ENCODE measurements at places on chromosomes 11 and 22.

DNA sequence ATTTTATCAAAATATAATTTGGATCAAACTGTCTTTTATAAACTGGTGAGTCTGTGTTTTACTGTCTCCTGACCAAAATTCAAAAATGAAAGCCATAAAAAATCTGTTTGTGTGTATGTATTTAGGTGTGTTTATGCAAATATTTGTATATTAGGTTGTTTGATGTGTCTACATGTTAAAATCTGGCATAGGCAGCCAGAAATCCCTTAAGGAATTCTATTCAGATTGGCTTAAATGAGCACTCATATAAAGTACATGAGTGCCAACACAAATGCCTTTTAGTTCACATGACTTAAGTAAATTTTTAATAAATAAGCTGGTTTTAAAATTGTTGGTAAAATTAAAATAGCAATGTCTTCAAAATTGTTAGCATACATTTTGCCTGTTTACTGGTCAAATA, 133.3 kb upstream of the GUCY1A2 start:
- no peak for DNase-seq

GRCh38 chr22:28171712-28172111, 252.7 kb upstream of the PITPNB start:
- no peak for DNase-seq

- DNase-seq: no peak
Measured at GRCh38 chr11:123291201-123291869, 96.3 kb upstream of the CLMP start.

DNA sequence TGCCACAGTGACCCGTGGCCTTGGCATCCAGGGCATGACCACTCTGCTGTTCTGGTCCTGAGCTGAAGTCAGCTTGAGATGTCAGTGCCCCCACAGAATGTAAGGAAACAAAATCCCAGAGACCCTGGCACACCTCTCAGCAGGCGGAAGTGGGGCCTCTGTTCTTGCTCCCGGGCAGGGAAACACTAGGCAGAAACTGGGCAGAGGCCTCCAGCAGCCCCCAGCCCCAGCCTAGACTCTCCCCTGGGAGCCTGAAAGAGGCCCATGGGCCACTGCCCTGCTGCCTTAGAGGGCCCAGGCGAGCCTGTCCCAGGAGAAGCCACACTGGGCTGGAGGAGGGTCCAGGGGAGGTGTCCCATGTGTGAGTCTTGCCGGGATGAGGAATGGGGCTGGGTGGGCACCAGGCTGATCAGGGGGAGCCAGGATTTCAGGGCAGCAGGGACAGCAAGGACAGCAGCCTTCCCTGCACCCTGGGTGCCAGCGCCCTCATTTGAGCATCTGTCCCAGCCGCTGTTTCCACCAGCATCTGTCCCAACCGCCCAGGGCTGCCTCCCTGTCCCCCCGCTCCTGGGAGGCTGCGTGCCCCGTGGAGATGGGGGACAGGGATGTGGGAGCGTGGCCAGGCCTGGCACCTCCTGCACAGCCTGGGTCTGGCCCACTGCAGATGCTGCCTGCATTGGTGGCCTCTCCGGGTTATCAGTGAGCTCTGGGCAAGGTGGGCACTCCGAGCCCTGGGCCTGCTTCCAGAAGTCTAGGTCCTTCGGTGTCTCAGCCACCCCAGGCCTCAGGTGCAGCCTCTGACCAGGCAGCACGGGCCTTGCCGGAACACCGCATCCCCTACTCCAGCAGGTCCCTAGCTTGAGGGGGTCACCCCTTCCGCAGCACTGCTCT, 1072.4 kb downstream of the BRD1 start:
- no peak for DNase-seq

GRCh38 chr22:42343531-42344081, 73.2 kb upstream of the TCF20 start:
- DNase-seq: no peak

- no peak for DNase-seq
Measured at GRCh38 chr22:36595940-36596339, 67.0 kb upstream of the EIF3D start.

- DNase-seq: no peak
Measured at GRCh38 chr11:46865340-46865739, 19.3 kb upstream of the CKAP5 start.

GRCh38 chr22:42611051-42611450, 3.6 kb downstream of the POLDIP3 start:
- DNase-seq: no peak

DNA sequence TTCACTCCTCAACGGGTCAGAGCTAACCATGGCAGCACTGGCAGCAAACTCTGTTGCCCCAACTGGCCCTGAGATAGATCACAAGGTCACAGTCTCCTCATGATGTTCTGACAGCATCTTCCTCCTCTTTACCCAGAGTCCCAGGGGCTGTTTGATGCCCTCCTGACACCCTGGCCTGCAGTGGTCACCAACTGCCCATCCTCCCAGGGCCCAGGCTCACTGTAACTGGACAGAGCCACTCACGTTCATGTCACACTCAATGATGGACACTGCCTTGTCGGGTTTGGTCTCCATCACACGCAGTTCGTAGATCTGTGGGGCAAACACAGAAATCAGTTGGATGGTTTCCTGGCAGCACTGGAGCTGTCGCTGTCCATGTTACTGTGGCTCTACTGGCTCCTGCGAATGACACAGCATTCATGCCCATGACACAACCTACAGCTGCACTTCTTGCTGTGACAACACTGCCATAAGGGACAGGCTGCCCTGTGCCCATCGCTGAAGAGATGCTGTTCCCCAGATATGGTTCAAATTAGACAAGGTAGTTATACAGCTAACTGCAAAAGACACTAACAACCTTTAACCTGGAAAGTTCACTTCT, 10.4 kb upstream of the C22orf39 start:
- DNase-seq: no peak

DNA sequence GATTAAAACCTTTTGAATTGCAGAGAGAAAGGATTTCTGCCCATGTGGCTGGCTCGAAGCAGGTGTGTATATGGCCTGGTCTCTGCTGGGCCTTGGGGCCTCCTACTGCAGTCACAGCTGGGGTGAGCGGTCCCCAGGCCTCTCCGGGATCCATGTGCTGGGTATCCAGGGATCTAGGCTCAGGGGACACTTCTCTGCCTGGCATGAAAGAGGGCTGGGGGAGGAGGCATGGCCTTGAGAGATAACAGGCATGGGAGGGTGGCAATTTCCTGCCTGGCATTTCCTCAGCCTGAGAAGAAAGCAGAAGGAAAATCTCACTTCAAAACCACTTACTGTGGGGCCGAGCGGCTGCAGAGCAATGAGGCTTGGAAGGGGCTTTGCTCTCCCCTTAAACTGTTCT, 20.3 kb upstream of the PARVG start:
- DNase-seq: no peak

- no peak for DNase-seq
Measured at GRCh38 chr22:22167791-22168189, 76.8 kb upstream of the VPREB1 start.

DNA sequence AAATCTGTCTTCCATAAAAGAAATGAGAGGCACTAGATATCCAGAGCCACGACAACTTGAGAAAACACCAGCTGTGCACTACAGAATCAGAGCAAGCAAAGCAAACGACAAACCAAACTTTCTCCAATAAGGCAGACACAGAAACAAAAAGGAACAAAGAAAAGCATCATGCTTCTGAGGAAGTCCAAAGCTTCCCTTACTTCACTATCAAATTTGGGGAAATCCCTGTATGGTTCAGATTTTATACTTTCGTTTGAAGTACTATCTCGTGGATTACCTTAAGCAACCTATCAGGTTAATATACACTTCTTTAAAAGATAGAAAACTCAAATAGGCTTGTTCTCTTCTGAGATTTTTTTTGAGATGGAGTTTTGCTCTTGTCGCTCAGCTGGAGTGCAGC, 27.7 kb downstream of the ALG9 start:
- DNase-seq: no peak

- no peak for DNase-seq
Measured at GRCh38 chr11:16825968-16826367, 87.5 kb downstream of the C11orf58 start.

GRCh38 chr11:132670921-132671675, 861.2 kb downstream of the OPCML start:
- DNase-seq: no peak

- no peak for DNase-seq
Measured at GRCh38 chr11:16976379-16976778, 37.8 kb downstream of the PLEKHA7 start.

DNA sequence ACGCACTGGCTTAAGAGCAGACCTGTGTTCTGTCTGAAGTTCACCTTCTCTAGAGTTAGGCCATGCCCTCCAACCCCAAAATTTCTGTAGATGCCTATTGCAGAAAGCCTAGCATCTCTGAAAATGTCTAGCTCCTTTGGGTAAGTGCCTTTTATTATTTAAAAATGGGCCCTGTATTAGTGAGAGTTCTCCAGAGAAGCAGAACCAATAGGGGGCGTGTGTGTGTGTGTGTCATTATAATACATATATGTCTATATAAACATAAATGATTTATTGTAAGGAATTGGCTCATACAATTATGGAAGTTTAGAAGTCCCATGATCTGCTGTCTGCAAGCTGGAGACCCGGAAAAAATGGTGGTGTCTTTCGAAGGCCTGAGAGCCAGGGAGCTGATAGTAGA, 144.7 kb downstream of the TTC17 start:
- DNase-seq: no peak

DNA sequence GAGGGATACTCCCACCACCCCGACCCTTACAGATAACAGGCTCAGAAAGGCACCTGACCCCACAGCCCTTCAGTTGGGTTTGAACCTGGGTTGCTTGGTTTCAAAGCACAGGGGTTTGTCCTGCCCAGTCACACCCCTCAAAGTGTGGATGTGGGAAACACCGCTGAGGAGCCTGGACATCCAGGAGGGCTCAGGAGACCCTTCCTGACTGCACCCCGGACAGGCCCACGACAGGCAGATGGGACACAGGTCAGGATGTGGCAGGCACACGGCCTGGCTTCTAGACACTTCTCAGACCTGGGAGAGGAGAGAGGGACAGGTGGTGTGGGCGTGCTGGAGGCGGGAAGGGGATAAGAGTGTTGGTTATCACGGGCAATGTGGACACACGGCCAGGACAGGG, 932.3 kb downstream of the BRD1 start:
- DNase-seq: no peak

DNA sequence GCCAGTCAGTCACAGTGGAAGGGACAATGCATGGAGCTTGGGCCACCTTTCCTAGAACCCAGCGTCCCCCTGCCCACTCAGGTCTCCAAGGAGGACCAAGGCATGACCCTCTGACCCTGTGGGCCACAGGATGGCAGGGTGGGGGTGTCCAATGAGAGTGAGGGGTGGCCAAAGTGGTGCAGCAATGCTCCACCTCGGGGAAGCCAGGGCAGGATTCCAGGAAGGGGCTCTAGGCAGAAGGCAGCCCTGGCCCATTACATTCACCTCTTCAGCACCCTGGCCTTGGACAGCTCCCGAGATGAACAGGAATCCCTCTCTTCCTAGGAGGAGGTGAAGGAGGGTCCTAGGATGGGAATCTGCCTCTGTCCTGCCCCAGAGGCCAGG, 597.5 kb downstream of the BRD1 start:
- no peak for DNase-seq

DNA sequence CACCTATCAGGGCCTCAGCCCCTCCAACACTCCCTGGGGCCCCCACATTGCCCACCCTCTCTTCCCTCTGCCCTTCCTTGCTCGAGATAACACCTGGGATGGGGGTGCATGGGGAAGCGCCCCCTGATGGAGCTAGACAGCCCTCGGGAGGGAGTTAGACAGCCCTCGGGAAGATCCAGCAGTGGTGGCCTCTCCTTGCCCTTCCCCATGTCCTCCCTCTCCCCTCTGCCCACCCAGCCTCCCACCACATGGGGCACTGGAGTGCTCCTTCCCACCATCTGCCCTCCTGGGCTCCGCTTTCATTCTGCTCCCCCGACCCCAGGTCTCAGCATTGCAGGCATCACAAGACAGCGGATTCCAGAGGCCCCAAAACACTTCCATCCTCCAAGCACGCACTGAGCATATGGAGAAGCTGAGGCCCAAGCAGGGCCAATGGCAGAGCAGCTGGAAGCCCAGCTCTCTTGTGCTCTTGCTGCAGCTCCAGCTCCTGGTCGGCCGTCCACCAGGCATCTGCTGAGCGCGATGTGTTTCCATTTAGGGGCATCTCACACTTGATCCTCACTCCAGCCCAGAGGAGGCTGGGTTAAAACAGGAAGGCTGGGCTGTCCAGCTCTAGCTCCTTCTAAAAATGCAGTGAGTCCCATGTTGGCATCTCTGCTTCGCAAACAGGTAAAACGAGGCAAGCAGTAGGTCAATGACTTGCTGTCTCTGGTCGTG, 65.6 kb downstream of the IGLL1 start:
- no peak for DNase-seq

DNA sequence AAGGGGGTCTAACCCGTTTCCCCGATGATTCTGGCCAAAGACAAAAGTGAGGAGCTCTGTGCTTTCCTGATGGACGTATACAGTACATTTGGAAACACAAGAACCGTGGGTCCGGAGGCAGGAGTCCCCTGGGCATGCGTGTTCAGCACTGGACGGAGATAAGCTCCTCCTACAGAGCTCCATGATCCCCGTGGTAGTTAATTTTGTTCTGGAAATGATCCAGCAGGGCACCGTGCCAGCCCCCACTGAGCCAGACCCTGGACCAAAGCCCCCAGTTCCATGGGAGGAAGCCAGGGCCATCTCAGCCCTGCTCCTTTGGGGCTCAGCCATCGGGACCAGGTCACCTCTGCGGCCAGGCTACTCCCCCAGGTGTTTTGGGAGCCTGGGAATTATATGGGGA, 83.3 kb downstream of the TRMU start:
- DNase-seq: no peak

DNA sequence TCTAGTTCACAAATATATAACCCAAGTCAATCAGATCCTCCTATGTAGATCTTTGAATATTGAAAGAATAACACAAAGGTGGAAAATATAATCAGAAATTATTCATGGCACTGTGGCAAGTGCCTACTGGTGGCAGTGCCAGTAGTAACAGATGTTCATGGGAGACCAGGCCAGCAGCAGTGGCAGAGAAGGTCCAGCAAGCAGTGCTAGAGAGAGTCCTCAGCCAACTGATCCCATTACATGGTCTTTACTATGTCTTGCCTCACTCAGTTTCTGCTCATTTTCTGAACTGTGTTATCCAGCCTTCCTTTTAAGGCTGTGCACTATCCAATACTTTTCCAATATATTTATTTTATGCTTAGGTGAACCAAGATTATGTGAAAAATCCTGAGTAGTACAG, 124.9 kb downstream of the MRTFA start:
- no peak for DNase-seq

Data from CD4-positive, alpha-beta memory T cell (primary cell).